RPMI7951 (cell line): ENCODE measurements at places on chromosomes 2 and 18. TPM values are rescaled to one million over a fixed set of nuclear protein-coding genes. Genes with fewer than 3 reads are reported as not detected.

- DNase-seq = peak; percentile 13
These were observed 92.0 kb upstream of the BCL2L11 start for GRCh38 chr2:111028720-111029119.

DNA sequence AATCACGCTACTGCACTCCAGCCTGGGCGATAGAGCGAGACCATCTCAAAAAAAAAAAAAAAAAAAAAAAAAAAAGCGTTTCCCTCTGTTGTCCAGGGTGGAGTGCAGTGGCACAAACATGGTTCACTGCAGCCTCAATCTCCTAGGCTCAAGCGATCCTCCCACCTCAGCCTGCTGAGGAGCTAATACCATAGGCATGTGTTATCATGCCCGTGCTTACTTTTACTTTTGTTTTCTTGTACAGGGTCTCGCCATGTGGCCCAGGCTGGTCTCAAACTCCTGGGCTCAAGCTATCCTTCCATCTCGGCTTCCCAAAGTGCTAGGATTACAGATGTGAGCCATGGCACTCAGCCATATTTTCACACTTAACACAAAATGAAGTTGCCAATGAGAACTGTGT is 37.5 kb downstream of the PSME4 start:
- no peak for DNase-seq

The SERPINB2 gene
- total RNA-seq = 20.3 and 20.5 TPM in 2 replicates

The SKOR2 gene
- not detected in 2 replicates for total RNA-seq

The ANKRD53 gene
- 0.20 TPM in 1 of 2 replicates, not detected in the other for total RNA-seq
